Stimulated activated CD8-positive, alpha-beta memory T cell treated with anti-CD3 and anti-CD28 coated beads, Interleukin-2, amount 100 ng/mL, for 48 hours (primary cell): ENCODE measurements at places on chromosomes 4 and X.

GRCh38 chrX:53004038-53004437 is 44.6 kb upstream of the GPR173 start:
- DNase-seq = no peak

GRCh38 chrX:153496590-153496959 is 1.8 kb downstream of the BGN start:
- DNase-seq = no peak

- DNase-seq = no peak
Observed at GRCh38 chr4:37522996-37523395, 163.2 kb downstream of the RELL1 start.

DNA sequence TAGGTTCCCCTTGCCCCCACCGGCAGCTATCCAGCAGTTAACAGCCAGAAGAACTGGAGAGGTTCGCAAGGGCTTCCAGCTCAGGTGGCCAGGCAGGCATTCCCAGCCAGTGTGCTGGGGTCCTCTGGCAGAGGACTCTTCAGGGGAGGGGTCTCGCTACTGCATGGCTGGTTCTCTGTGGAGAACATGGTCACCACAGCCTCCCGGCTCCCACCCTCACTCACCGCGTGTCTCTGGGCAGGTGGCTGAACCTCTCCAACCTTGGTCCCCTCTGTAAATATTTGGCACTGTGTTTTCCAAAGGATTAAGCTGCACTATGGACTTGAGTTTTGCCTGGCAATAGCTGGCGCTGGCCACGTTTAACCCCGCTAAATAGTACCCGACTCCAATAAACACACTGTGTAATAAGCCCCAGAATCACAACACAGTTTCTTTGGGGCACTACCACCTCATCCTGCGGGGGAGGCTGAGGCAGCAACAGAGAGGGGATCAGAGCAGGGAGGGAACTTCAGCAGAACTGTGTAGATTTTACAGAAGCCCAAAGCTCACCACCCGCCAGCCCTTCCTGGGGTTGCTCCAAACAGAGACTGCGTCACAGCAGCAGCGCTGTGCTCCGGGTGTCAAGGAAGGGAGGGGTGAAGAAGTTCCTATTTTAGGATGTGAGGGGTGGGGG is 15.2 kb downstream of the BCOR start:
- no peak for DNase-seq

GRCh38 chrX:153600921-153601320 is 2.0 kb upstream of the CCNQ start:
- DNase-seq = no peak

DNA sequence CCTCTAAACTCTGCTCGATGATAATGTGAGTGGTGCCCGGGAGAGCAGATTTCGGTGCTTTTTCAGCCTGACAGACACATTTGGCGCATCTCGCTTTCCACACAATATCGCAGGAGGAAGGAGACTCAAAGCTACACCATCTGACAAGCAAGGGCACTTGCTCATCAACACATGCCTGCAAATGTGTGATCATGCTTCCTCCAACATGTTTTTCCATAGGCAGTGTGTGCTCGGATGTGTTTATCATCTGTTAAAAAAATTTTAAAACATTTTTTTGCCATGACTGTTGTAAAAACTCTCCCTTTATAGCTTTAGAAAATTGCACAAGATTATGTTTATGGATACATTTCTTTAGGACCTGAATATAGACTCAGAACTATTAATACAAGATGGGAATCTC is 170.3 kb upstream of the PUDP start:
- no peak for DNase-seq

DNA sequence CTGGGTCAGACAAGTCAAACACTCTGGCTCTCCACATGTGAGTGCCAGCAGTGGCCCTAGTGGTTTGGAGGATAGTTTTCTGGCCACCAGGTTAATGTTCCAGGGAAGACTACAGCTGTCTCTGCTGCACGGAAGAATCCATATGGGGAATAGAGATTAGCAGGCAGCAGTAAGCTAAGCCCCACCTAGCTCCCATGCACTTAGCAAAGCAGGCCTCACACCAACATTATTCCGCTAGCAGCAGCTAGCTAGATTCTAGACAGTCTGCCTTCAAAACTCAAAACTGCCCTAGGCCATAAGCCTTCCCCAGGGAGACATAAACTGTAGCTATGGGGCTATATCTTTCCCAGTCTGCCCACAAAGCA is 203.4 kb downstream of the CHIC1 start:
- no peak for DNase-seq

- DNase-seq = no peak
Observed at GRCh38 chrX:146863566-146863965, 49.0 kb upstream of the CXorf51A start.

GRCh38 chrX:110287605-110288004 is 30.3 kb downstream of the AMMECR1 start:
- DNase-seq = no peak

DNA sequence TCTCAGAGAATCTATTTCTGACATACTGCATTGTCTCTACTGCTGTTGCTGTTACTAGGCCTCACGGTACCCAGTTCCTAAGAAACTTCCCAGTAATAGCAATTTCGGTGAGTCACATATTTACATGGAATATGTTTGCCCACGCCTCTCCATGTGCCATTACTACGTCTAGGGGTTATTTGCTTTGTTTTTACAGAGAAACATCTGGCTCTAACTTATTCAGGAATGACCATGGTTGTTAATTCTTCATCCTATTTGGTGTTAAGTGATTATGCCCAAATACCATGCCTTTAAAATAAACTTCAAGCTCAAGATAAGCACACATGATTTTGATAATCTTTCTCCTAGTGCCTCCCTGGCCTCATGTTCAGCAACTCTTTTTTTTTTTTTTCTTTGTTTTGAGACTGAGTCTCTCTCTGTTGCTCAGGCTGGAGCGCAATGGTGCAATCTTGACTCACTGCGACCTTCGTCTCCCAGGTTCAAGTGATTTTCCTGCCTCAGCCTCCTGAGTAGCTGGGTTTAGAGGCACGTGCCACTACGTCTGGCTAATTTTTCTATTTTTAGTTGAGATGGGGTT is 101.0 kb upstream of the HS3ST1 start:
- no peak for DNase-seq

GRCh38 chr4:155383541-155383940 is 6.8 kb upstream of the MAP9 start:
- no peak for DNase-seq

DNA sequence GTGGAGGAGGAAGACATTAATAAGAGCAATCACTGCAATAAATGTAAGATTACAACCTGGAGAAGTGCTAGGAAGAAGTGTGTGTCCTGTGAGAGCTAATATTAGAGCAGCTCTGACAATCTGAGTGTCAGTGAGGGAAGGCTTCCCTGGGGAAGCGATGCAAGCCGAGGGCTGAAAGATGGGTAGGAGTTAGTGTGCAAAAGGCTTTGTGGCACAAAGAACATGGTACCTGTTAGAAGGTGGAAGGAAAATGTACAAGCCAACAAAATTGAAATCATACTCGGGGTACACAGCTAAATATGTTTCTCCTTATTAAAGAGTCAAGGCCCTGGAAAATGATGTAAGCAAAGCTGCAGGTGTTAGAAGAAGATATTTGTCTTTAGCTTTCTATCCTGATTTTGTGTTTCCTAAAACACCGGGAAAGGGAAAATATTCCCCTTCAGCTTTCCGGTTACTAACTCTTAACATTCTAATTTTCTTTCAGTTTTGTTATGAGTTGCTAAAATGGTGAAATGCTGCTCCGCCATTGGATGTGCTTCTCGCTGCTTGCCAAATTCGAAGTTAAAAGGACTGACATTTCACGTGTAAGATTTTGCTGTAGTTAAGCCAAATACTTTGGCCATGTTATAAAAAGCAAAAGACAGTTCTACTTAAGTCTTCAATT is 808 bp downstream of the THAP6 start:
- no peak for DNase-seq

DNA sequence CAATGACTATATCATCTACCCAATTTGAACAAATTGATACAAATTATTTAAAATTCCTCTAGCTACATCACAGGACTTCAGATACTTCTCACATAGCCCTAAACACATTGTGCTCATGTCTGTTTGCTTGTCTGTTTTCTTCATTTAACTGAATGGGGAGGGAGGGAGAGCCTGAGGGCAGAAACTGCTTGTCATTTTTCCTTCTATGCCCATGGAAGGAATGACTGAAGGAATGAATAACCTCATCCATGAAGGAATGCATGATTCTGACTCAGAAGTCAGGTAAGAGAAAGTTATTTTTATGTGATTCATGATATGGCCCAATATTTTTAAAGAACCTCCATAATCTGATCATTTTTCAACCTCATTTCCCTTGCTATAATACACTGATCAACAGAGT is 418.0 kb upstream of the PITX2 start:
- no peak for DNase-seq

- DNase-seq = no peak
Observed at GRCh38 chr4:82652062-82652461, 90.3 kb upstream of the TMEM150C start.
